Stimulated activated CD4-positive, alpha-beta T cell treated with anti-CD3 and anti-CD28 coated beads, Interleukin-4, amount 100 ng/mL, for 24 hours (primary cell): ENCODE measurements at places on chromosomes 16 and 17.

DNA sequence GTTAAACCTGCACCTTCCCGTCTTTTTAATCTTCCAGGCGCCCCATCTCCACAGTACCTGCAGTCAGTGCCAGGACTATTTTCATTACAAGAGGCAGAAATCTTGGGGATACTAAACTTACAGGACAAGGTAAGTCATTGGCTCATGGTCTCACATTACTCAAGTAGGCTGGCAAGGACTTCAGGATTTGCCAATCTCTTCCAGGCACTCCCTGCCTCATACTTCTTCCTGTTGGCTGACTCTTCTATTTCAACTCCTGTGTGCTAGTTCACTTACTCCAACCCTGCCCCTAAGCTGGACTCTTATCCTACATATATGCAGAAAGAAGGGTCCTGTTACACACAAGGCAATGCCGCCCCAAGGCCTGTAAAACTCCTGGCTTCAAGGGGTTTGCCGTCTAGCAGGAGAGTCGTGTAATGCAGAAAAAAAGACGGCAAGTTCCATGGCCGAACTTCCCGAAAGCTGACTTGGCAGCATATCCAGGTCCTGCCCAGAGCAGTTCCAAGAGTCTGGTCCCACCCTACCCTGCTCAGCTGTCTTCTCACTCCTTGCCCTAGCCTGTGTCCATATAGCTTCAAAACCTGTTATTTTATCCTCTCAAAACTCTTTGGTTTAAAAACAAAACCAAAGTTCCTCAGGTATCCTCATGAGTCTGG lies 14.8 kb downstream of the ERN1 start:
- DNase-seq, result no peak

- peak; percentile 48 for DNase-seq
These were observed 692 bp upstream of the SOCS1 start for GRCh38 chr16:11256661-11257130.

- DNase-seq, result no peak
These were observed 5.7 kb upstream of the LGALS3BP start for GRCh38 chr17:78985395-78985794.

DNA sequence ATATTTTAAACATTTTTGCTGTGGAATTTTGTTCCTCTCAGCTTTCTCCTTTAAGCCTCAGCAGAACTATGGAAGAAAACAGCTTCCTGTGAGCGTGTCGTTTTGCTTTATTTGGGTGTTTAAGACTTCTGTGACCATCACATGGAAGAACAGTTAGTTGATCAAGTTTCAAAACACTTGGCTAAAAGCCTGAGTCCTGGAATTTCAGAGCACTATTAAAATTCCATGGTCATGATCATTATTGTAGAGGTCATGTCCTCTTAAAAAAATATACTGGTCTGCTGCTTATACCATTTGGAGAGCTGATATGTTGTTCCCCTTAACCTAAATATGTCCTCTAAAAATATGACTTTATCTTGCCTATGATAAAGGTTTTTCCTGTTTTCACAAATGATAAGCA lies 12.6 kb upstream of the CDR2 start:
- no peak for DNase-seq

DNA sequence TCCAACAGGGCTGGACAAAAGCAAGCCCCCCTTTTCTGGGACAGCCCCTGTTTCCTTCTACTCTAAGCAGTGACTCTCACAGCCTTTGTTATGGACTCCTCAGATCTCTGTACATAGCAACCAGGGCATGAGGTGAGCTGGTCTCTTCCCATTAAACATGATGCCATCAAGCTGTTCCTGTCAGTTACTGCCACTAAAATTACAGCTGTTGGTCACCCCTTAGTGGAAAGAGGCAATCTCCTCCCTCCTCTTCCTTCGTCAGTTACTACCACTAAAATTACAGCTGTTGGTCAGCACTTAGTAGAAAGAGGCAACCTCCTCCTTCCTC lies 95.2 kb upstream of the SMIM36 start:
- no peak for DNase-seq

- DNase-seq, result no peak
These were observed 1.3 kb downstream of the RILP start for GRCh38 chr17:1648173-1648962.

DNA sequence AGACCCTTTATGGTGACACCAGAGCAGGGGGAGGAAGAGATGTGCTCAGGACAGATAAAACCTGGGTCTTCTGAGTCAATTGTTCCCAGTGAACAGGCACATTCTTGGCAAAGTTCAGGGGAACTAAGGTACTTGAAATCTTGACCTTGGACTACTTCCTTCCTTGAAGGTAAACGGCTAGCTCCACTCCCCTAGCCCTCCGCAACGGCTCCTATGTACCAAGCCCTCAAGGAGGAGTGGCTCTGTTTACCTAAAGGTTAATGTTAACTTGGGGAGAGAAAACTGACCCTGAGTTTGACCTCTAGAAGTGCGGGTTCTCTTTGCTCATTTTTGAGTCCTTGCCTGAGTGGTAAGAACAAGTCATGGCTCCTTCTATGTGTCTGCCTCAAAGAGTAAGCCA lies 7.8 kb downstream of the TTLL6 start:
- DNase-seq, result no peak

DNA sequence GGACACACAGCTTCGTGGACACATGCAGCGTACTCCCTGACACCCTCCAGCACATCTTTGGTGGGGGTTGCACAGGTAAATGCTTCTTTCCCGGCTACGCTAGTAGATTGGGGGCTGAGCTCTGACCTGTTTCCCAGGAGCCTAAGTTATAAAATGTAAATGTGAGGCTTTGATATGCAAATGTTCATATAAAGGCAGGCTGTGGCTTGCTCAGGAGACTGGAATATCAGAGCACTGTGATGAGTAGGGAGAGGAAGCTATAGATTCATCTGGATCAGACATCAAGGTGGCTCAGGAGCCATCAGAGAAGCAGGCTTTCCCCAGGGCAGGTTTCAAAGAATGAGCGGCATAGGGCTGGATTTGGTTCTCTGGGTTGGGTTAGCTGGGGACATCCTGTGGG lies 3.4 kb upstream of the ETV4 start:
- DNase-seq, result no peak
